ENCODE measurements at places on chromosomes 3 and 15.
A peak's percentile ranks its signal among the peaks of the same experiment; 100 is the strongest.

- DNase-seq, result peak; percentile 60
Measured at GRCh38 chr3:197854596-197855343, 63.7 kb downstream of the LRCH3 start.

DNA sequence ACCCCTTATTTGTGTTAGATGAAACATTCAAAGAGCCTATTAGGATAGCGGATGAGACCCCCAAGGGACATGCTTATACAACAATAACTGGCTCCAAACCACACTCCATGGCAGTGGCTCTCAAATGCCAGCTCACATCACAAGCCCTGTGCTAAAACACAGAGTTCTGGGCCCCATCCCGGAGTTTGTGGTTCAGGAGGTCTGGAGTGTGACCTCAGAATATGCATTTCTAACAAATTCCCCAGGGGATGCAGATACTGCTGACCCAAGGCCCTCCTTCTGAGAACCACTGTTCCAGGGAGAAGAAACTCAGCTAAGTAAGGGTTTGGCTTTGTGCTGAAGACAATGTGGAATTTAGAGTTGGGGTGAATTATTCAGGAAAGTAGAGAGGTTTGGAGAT lies 3.6 kb downstream of the CCRL2 start:
- no peak for DNase-seq

GRCh38 chr15:81317642-81318017 lies 6.3 kb downstream of the STARD5 start:
- no peak for DNase-seq

DNA sequence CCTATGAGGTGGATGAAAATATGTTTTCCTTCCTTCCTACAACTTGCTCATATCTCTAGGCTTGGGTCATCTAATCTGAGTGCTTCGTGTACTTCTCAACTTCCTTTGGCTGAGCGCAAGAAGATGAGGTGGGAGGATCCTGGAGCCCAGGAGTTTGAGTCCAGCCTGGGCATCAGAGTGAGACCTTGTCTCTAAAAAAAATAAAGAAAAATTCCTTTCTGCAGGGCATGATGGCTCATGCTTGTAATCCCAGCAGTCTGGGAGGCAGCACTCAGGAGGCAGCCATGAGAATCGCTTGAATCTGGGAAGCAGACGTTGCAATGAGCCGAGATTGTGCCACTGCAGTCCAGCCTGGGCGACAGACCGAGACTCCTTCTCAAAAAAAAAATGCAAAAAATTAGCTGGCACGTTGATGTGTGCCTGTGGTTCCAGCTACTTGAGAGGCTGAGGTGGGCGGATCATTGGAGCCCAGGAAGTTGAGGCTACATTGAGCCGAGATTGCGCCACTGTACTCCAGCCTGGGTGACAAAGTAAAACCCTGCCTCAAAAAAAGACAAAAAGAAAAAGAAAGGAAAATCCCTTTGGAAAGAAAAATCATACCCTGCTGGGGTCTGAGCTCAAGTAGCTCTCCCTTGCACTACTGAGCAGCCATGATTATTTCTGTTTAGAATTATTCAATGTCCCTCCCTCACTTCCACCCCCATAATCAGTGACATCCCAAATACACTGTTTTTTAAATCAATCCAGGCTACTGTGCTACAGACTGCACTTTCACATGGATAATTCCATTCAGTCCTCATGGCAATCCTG lies 28.0 kb upstream of the RAB11A start:
- peak; percentile 40 for DNase-seq

- DNase-seq, result peak; percentile 42
Measured at GRCh38 chr15:101723171-101723873, 951 bp downstream of the TARS3 start.

DNA sequence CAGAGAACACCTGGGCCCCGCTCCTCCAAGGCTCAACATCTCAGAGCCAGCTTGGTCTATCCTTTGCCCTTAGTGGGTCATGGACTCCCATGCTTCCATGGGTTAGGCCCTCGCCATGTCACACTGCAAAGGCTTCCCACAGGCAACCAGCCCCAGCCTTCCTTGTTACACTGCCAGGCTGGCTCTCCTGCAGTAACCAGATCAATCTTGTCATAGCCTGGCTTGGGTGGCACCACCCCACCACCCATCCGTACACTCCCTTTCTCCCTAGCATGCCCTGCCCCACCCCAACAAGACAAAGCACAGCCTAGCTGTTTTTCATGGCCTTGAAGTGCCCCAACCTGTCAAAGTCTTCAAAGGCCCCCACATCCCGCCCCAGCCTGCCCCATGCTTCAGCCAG lies 30.5 kb downstream of the CA12 start:
- DNase-seq, result no peak

DNA sequence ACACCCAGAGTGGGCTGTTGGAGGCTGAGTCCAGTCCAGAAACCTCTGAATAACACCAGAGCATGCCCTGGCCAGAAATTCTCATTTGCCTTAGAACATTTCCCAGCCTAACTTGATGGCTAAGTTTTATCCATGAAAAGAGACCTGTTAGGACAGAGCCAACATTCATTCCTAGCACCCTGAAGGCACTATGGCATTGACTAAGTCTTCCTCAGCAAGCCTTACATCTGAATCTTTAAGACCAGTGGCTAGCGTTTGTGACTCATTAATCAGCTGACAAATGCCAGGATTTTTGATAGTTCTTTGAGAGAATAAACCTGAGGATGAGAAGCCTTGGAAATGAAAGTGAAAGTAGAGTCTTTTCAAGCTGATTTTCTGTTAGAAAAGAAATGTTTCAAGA lies 1087.1 kb upstream of the ALCAM start:
- peak; percentile 67 for DNase-seq

DNA sequence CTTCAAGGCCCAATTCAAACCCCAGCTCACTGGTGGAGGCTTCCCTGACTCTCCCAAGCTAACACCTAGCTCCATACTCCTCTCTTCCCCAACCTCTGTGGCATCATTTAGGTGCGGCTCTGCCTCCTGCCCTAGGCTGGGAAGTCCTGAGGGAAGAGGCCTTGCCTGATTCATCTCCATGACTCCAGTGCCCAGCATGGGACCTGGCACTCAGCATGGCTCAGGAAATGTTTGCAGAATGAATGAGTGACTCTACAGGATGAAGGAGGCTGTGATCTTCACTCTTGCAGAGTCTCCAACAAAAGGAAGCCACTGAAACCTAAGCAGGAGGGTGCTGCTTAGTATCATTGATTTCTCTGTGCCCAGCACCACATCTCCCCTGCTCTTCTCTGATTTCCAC lies 34.5 kb upstream of the INSYN1 start:
- no peak for DNase-seq

GRCh38 chr3:8501371-8502131 lies at the start of gene LMCD1:
Gene LMCD1 (plus strand): TSS chr3:8501823. CDS start chr3:8501939, 116 bp downstream.
- DNase-seq, result peak; percentile 96

- DNase-seq, result peak; percentile 86
Measured at GRCh38 chr3:4720316-4721075, 227.3 kb downstream of the ITPR1 start.

GRCh38 chr3:80043226-80043625 lies 275.4 kb upstream of the ROBO1 start:
- DNase-seq, result no peak

- peak; percentile 38 for DNase-seq
Measured at GRCh38 chr15:56943403-56943802, 25.0 kb downstream of the TCF12 start.

GRCh38 chr15:33810073-33810595 lies 158.2 kb upstream of the CHRM5 start:
- DNase-seq, result no peak

- peak; percentile 6 for DNase-seq
Measured at GRCh38 chr3:16673530-16673929, 68.3 kb upstream of the DAZL start.

DNA sequence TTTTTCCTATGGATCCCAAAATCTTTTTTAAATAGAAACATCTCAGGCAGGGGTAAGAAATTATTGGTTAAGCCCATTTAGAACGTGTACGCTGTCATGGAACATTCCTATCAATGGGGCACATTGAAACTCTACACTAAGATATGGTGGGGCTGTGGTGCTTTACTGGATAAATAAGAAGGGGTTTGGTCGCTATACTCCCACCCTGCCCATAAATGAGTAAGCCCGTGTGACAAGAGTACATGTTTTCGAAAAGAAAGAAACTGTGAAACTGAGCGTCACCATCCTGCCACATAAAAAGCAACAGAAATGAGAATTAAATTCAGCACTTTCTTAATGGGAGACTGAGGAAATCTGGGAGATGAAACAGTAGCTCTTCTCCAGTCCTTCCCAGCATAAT lies 929.7 kb upstream of the CFAP20DC start:
- no peak for DNase-seq

GRCh38 chr3:7307410-7307809 lies 446.5 kb downstream of the GRM7 start:
- DNase-seq, result no peak

DNA sequence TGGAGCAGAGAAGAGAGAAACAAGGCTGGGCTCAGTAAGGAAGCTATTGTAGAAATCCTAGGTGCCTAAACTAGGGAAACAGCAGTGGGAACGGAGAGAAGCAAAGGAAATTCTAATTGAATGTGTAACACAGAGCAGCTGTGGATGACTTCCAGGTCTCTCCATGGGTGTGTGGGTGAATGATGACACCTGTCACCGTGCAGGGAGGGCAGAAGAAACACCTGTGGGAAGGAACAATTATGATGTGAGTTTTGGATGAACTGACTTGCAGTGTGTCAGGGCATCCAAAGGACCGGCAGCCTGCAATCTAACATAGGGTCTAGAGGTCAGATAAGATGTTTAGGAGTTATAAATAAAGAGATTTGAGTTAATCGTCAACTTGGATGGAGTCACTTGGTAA lies 144.2 kb downstream of the RYR3 start:
- no peak for DNase-seq

DNA sequence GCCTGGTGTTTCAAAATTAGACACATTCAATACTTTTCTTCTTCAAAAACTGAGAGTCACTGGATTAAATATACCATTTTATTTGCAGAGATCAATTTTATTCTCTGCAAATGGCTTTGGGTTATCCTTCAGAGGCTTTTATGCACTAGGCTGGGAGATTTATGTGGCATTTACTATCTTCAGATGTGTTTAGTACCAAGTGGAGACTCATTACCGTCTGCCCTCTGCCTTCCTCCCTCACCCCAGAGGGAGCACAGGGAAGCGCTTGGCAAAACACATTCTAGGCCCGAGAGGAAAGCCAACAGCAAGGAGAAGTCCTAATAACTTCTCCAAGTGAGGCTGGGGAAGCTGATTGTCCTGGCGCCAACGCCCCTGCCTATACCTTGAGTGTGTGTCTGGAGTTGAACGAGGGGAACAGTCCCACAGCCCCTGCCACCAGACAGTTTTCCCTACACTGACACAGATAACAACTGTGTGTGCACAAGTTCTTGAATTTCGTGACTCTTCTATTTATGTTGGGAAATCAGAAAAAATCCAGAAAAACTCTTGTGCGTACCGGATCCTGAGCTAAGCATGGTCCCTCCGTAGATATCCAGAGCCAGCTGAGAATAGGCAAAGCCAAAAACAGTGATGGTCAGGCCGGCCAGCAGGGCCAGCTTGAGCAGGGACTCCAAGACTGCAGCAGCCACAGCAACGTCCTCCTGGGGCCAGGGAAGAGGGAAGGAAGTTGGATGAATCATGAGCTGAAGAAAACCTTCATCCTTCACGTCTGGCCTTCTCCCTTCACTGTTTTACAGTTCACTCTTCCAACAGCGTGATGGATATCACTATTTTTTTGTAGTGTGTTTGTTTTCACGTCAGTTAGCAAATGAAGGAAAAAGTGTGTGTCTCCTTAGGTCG lies 26.6 kb downstream of the RFT1 start:
- no peak for DNase-seq

- DNase-seq, result peak; percentile 72
Measured at GRCh38 chr3:151919446-151919845, 46.0 kb downstream of the SUCNR1 start.

- no peak for DNase-seq
Measured at GRCh38 chr3:34323517-34323916, 525.1 kb downstream of the PDCD6IP start.

DNA sequence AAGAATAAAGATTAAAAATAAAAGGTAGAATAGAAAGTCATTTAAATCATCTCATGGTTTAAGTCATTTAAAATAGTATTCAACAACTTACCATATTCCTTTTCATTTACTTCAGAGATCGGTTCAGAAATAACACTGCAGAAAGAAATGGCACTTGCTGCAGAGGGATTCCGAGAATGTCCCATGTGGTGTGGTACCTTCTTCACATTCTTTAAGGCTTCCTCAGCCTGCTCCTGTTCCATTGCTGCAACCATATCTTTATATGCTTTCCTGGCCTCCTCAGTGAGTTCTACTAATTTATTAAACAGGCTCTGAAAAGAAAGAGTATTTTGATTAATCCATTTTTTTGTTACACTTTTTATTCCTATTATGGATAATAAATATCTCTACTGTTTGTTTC lies 32.6 kb upstream of the SHC4 start:
- DNase-seq, result no peak

DNA sequence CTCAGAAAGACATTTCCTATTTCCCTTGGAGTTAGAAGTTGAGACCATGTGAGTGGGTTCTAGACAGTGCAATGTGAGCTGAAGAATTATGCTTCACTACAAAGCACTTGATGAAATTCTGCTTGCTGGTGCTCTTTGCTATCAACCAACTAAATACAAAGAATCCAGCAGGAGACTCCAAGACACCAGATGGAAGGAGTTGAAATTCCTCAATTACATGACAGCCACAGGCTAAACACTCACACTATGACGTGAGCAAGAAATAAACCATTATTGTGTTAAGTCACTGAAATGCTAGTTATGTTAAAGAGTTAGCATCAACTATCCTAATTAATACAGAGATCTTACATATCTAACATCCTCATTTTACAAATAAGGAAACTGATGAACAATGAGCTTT lies 8.2 kb upstream of the MAP4 start:
- DNase-seq, result no peak

DNA sequence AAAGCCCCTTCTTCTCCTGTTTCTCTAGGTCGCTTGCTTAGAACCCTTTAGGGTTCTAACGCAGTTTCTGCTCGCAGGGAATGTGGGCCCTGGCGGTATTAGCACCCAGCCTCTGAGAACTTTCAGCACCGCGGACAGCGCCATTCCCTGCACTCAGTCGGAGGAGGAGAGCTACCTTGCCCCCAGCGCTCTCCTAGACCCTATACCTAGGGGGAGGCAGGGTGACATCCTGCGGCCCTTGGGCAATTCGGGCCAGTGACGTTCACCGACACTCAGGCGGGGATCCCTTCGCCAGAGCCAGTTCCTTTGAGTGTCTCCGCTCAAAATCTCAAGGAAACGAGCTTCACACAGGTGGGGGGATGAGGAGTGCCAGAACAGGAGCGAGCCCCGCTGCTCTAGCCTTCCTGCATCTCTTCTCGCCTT lies 1.3 kb downstream of the SLC7A14 start:
- DNase-seq, result peak; percentile 63

DNA sequence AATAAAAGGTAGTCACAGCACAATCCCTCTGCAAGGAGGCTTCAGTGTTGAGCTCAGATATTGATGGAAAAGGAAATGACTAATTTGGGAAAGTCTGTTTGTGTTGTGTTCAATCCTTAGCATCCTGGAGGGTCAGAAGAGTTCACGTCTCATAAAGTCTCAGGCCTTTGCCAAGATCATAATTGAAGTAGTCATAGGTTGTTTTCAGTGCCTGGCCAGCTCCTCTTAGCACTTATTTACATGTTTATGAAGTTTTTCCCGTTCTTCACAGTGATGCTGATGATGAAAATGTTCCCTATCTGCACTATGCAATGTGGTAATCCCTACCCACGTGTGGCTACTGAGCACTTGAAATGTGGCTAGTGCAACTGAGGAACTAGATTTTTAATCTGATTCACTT lies 61.6 kb upstream of the TGFBR2 start:
- DNase-seq, result peak; percentile 99

- DNase-seq, result no peak
Measured at GRCh38 chr3:52149021-52149420, 5.2 kb downstream of the POC1A start.

GRCh38 chr3:133494469-133494868 lies 79.0 kb upstream of the CDV3 start:
- DNase-seq, result peak; percentile 23

Measured in fibroblast of mammary gland (primary cell).